Activated T-helper 2 cell treated with anti-CD3 and anti-CD28 coated beads, Interferon-gamma antibody, Interleukin-2, Interleukin-4, amounts not matched to agents 10 μg/mL and 5 μg/mL and 100 μg/mL, durations not matched to agents 14 hours and 24 hours and 36 hours (primary cell): ENCODE measurements at places on chromosomes 5 and 9. TPM values are rescaled to one million over a fixed set of nuclear protein-coding genes. Genes with fewer than 3 reads are reported as not detected.
A peak's percentile ranks its signal among the peaks of the same experiment; 100 is the strongest.

DNA sequence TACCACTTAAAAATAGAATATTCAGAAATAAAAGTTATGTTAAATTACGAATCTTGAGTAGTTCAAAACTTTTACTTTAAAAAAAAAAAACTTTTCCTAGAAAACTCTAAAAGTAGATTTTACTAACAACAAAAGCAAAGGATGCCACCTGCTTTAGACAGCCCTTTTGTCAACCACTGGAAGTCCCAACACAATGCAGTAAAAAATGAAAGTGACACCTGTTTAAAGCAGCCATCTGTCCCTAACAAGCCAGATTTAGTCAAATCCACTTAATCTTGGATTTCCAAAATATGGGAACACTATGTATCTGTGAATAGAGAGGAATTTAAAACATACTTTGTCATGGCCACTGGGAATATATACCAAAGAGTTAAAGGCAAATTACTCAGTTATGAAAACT, 3.8 kb downstream of the RFX3 start:
- H3K4me1 ChIP-seq = peaks cover 30% of the 10 kb centered on the region
- no peak for DNase-seq
- H3K4me3 ChIP-seq = peak overlapping the region; percentile 37
- H3K36me3 ChIP-seq = peaks cover 13% of the 10 kb centered on the region

- no peak for DNase-seq
- H3K27ac ChIP-seq = no peak overlapping the region
- no peaks in the 10 kb centered on the region for H3K4me1 ChIP-seq
- H3K27me3 ChIP-seq = peaks cover 5% of the 10 kb centered on the region
- H3K36me3 ChIP-seq = no peaks in the 10 kb centered on the region
These were observed 127.8 kb upstream of the CCDC152 start for GRCh38 chr5:42628821-42629220.

GRCh38 chr9:70390933-70391341, 23.5 kb downstream of the KLF9 start:
- peaks cover 30% of the 10 kb centered on the region for H3K4me1 ChIP-seq
- H3K36me3 ChIP-seq = peaks cover 28% of the 10 kb centered on the region

SPAG8 gene
- 0.82 and 1.5 TPM in 2 replicates for total RNA-seq

DNA sequence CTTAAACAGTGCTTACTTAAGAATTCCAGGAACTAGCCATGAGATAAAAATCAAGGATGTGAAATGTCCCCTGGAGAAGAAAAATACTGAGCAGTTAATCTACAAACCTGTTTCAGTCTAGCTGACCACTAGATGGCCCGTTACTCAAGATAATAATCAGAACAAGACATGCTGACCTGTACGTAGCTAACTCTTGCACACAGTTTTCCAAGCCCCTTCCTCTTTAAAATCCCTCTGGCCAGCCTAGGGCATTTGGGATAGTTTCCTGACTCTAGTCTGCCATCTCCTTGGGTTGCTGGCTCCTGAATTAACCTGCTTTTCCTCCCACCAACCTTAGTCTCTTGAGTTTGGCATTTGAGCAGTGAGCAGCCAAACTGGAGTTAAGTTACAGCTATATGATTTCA, 59.2 kb upstream of the TRAF1 start:
- no peak overlapping the region for H3K27ac ChIP-seq
- no peak for DNase-seq
- peaks cover 28% of the 10 kb centered on the region for H3K27me3 ChIP-seq
- H3K4me3 ChIP-seq = no peak overlapping the region
- H3K36me3 ChIP-seq = no peaks in the 10 kb centered on the region

- H3K4me1 ChIP-seq = no peaks in the 10 kb centered on the region
- no peak for DNase-seq
- peaks cover 9% of the 10 kb centered on the region for H3K27me3 ChIP-seq
- H3K36me3 ChIP-seq = no peaks in the 10 kb centered on the region
- no peak overlapping the region for H3K27ac ChIP-seq
These were observed 100.9 kb downstream of the GABBR2 start for GRCh38 chr9:98607787-98608186.

TEX48 gene
- 0.41 and 0.68 TPM in 2 replicates for total RNA-seq

DNA sequence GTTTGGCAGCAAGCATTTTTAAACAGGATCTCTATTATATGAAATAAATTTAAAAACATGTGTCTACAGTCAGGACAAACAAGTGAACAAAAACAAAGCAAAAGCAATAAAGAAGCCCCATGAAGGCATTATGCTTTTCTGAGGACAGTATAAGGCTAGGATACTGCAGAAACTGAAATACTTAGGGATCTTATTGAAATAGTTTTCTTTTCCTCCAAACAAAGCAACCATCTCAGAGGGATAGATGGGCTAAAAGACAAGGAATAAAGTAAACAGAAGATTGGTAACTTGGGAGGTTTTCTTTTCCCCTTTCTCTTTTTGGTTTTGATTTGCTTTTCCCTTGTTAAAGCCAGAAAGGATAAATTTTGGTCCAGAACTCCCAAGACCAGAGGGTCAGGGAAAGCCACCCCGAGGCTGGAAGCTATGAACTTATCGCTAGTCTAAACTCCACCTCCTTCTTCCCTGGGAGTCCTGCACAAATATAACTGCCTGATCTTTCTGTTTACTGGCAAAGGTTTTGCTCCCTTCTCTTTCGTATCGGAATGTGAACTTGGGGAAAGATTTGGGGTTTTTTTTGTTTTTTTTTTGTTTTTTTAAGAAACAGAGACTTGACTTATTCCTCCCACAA, 164.0 kb downstream of the GHR start:
- H3K27ac ChIP-seq = no peak overlapping the region
- H3K27me3 ChIP-seq = peaks cover 33% of the 10 kb centered on the region
- H3K36me3 ChIP-seq = no peaks in the 10 kb centered on the region
- no peak overlapping the region for H3K4me3 ChIP-seq
- DNase-seq = no peak

GADD45G gene
- 18.4 and 19.9 TPM in 2 replicates for total RNA-seq

CCDC127 gene
- total RNA-seq = 6.5 and 7.3 TPM in 2 replicates

DNA sequence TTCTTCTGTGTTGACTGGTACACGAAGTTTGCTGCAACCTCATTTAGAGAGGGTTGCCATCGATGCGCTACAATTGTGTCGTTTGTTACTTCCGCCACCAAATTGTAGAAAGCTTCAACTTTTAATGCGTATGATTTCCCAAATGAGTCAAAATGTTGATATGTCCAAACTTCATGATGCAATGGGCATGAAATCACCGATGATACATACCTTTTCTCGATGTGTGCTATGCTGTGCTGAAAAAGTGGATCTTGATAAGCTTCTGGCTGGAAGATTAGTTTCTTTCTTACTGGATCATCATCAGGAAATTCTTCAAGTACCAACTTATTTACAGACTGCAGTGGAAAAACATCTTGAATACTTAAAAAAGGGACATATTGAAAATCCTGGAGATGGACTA, 65.7 kb downstream of the TMEM38B start:
- no peak for DNase-seq
- H3K36me3 ChIP-seq = no peaks in the 10 kb centered on the region
- no peak overlapping the region for H3K4me3 ChIP-seq
- H3K27ac ChIP-seq = no peak overlapping the region
- peaks cover 1% of the 10 kb centered on the region for H3K4me1 ChIP-seq

DNA sequence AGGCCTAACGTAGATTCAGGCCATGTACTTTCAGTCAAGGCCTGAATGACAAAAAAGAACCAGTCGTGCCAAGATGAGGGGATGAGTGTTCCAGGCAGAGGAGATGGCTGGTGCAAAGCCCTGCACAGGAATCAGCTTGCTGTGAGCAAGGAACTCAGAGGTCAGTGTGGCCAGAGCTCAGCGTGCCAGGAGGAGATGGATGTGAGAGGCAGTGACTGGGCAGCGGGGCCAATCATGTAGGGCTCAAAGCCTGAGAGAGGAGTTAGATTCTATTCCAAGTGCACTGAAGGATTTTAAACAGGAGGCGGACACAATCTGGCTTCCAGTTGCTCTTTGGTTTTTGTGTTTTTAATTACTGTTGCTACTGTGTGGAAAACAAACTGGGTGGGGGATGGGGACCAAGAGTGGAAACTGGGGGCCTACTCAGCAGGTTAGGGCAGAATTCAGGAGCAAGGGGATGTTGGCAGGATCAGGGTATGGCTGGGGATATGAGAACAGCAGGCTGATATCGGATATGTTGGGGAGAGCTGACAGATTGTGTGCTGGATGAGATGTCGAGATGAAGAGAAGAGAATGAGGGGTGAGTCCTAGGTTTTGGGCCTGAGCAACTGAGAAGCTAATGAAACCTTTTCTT, 64.3 kb downstream of the ANGPTL2 start:
- H3K4me3 ChIP-seq = no peak overlapping the region
- H3K27me3 ChIP-seq = peaks cover 6% of the 10 kb centered on the region
- no peaks in the 10 kb centered on the region for H3K36me3 ChIP-seq
- no peak overlapping the region for H3K27ac ChIP-seq

GRCh38 chr5:163260471-163260870, 176.9 kb upstream of the CCNG1 start:
- no peaks in the 10 kb centered on the region for H3K4me1 ChIP-seq
- no peaks in the 10 kb centered on the region for H3K27me3 ChIP-seq
- no peak overlapping the region for H3K4me3 ChIP-seq
- H3K36me3 ChIP-seq = no peaks in the 10 kb centered on the region
- H3K27ac ChIP-seq = no peak overlapping the region

DNA sequence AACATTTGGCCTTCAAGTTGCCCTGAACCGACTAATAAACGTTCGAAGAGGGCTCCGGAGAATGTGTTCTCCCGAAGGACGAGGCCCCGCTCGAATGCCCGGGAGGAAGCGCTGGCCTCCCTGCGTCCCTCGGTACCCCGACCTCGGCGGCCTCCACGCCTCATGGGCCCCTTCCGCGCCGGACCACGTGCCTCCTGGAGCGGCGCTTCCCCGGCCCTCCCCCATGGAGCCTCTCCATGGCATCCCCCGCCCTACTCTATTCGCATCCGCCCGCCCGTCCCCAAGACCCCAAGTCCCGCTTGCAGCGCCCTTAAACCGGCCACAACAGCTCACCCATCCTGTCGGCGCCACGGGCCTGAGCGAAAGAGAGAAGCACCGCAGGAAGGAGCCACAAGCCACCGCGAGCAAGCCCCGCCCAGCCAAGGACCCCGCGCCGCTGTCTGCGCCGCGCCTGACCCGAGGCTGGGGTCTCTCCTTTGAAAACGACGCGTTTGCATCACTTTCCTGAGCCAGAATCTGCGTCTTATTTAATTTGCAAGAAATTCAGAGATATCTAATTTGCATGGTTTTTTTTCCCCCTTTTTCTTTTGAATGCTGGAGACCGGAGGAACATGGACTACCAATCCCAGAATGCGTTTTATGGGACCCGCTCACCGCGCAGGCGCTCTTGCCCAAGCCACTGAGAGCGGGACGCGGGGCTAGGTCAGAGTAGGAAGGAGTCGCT, at the start of gene RPS23:
Gene RPS23 (minus strand): TSS at position 368 of the 724 bp plus-strand sequence. CDS start 31 bp downstream, at position 337.
- peak; percentile 82 for DNase-seq
- peak within 1 kb of the TSS; percentile 92 for H3K4me3 ChIP-seq
- peak within 1 kb of the TSS; percentile 97 for H3K27ac ChIP-seq
- H3K36me3 ChIP-seq = peaks cover 49% of the 10 kb centered on the region
- peaks cover 35% of the 10 kb centered on the region for H3K4me1 ChIP-seq
- no peaks in the 10 kb centered on the region for H3K27me3 ChIP-seq

- H3K36me3 ChIP-seq = no peaks in the 10 kb centered on the region
- no peak overlapping the region for H3K4me3 ChIP-seq
- H3K27me3 ChIP-seq = no peaks in the 10 kb centered on the region
These were observed 401.3 kb upstream of the DAB2 start for GRCh38 chr5:39826051-39826450.

PCDHGA3 gene
- 0.11 and 0.16 TPM in 2 replicates for total RNA-seq

CNTNAP3 gene
- not detected in 2 replicates for total RNA-seq

DNA sequence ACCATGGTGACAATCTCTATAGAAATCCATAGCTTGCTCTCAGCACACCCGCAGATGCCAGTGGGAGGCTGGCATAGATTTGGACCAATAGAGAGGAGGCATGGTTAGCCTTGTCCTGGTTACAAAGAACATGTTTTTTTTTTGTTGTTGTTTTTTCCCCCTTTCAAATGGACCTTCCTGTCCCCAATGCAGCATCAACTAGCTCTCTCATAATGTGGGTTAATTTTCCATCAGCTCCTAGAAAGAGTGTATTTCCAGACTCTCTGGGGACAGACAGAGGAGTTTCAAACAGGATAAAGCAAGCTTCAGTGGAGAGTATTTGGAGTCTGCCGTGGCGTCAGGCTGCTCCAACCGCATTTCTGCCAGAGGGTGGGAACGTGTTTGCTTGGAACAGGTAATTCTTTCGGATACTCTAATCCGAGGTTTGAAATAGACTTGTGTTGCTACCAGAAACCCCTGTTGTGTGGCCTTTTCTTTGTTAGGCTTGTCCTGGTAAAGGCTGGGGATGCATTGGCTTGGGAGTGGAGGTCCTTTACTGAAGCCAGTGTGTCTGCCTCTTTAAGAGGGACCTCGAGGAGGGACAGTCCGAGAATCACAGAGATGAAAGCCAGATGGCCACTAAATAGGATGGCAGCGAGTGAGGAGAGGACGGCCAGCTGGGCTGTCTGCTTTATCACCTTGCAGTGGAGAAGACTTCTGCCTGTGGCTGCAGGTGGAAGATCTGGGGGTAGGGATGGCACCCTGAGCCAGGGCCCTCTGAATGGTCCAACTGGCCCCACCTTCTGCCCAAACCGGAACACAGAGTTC, 130.5 kb upstream of the CPEB4 start:
- H3K27ac ChIP-seq = no peak overlapping the region
- H3K27me3 ChIP-seq = peaks cover 1% of the 10 kb centered on the region
- no peak for DNase-seq
- no peaks in the 10 kb centered on the region for H3K4me1 ChIP-seq
- no peaks in the 10 kb centered on the region for H3K36me3 ChIP-seq

GRCh38 chr9:114804505-114804904, 1.3 kb downstream of the TNFSF15 start:
- peaks cover 28% of the 10 kb centered on the region for H3K4me1 ChIP-seq
- no peak overlapping the region for H3K27ac ChIP-seq
- no peak overlapping the region for H3K4me3 ChIP-seq
- H3K36me3 ChIP-seq = no peaks in the 10 kb centered on the region
- H3K27me3 ChIP-seq = peaks cover 30% of the 10 kb centered on the region

GRCh38 chr9:75033791-75034473, 5.8 kb upstream of the CARNMT1 start:
- H3K36me3 ChIP-seq = no peaks in the 10 kb centered on the region
- no peak for DNase-seq
- no peak overlapping the region for H3K27ac ChIP-seq
- H3K27me3 ChIP-seq = peaks cover 15% of the 10 kb centered on the region
- no peak overlapping the region for H3K4me3 ChIP-seq

GRCh38 chr9:76557674-76558225, 98.8 kb downstream of the GCNT1 start:
- no peak overlapping the region for H3K27ac ChIP-seq
- H3K4me1 ChIP-seq = peaks cover 10% of the 10 kb centered on the region
- DNase-seq = no peak

GRCh38 chr5:97471951-97472350, 288.9 kb upstream of the RIOK2 start:
- H3K27me3 ChIP-seq = no peaks in the 10 kb centered on the region
- no peak overlapping the region for H3K27ac ChIP-seq
- H3K36me3 ChIP-seq = no peaks in the 10 kb centered on the region

SLIT3 gene
- total RNA-seq = 8.1 and 9.5 TPM in 2 replicates

GRCh38 chr5:103772248-103772647, 209.7 kb upstream of the NUDT12 start:
- no peak for DNase-seq
- no peak overlapping the region for H3K27ac ChIP-seq
- H3K4me3 ChIP-seq = no peak overlapping the region
- no peaks in the 10 kb centered on the region for H3K27me3 ChIP-seq
- no peaks in the 10 kb centered on the region for H3K4me1 ChIP-seq

GRCh38 chr9:116435706-116436105, 251.4 kb upstream of the TRIM32 start:
- no peaks in the 10 kb centered on the region for H3K27me3 ChIP-seq
- H3K4me1 ChIP-seq = no peaks in the 10 kb centered on the region
- no peak overlapping the region for H3K4me3 ChIP-seq
- no peaks in the 10 kb centered on the region for H3K36me3 ChIP-seq
- no peak for DNase-seq
